ENCODE measurements at places on chromosomes 4 and X.

- H3K4me3 ChIP-seq = no peak overlapping the region
- no peaks in the 10 kb centered on the region for H3K4me1 ChIP-seq
- no peaks in the 10 kb centered on the region for H3K36me3 ChIP-seq
- H3K27ac ChIP-seq = no peak overlapping the region
- DNase-seq = peak; percentile 3
- no peaks in the 10 kb centered on the region for H3K27me3 ChIP-seq
Measured at GRCh38 chrX:113892401-113892800, 691.5 kb upstream of the HTR2C start.

GRCh38 chr4:79823148-79823763 lies 249.8 kb downstream of the ANTXR2 start:
- no peak overlapping the region for H3K27ac ChIP-seq
- no peaks in the 10 kb centered on the region for H3K36me3 ChIP-seq
- no peaks in the 10 kb centered on the region for H3K27me3 ChIP-seq

DNA sequence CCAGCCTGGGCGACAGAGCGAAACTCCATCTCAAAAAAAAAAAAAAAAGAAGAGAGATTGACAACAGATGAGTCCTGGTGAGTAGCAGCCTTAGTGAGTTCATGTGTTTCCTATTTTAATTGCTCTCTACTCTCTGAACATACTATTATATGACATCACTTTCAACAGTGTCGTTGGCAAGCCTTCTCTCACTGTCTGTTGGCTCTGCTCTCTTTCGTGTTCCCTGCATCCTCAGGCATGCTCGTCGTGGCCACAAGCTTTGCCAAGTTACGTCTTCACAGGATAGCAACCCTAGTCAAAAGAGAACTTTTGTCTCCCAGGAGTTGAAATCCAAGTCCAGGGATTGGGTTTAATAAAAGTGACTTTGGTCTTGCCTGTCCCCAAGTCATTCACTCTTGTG lies 117.1 kb upstream of the EGFL6 start:
- no peaks in the 10 kb centered on the region for H3K27me3 ChIP-seq
- no peak overlapping the region for H3K27ac ChIP-seq
- no peaks in the 10 kb centered on the region for H3K36me3 ChIP-seq
- no peaks in the 10 kb centered on the region for H3K4me1 ChIP-seq
- no peak overlapping the region for H3K4me3 ChIP-seq

DNA sequence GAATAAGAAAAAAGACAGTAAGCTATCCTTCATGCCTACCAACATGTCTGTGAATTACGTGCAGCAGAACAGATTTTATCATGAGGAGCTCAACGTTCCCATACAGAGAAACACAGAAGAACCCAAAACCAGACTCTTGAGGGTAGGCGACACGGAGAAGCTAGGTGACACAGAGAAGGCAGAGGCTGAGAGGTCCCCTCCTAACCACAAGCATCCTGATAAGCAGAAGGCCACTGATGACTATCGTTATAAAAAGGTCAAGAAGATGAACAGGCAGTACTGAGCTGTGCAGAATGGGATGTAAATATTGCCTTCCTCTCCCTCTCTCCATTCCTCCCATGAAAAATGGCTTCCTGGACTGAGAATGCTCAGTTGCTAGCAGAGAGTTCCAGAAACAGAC lies 350.2 kb upstream of the BOD1L1 start:
- H3K4me1 ChIP-seq = no peaks in the 10 kb centered on the region
- H3K4me3 ChIP-seq = no peak overlapping the region
- no peaks in the 10 kb centered on the region for H3K36me3 ChIP-seq
- DNase-seq = no peak
- H3K27me3 ChIP-seq = no peaks in the 10 kb centered on the region
- no peak overlapping the region for H3K27ac ChIP-seq

DNA sequence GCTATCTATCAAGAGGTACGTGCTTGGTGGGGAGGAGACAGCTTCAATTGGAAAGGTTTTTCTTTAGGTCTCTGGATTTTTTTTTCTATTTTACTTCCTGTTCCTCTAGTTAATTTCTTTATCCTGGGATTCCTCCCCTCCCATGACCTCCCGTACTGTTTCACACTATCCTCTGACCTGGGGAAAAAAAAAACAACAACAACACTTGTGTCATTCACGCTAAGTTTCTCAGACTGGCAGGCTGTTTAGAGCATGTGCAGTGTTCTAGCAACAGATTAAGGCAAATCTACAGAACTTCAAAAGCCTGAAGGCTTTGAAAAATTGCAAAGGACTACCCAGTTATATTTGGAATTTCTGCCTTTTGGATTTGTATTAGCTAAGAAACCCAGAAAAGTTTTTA lies 358.4 kb downstream of the ARHGAP24 start:
- H3K4me1 ChIP-seq = peaks cover 11% of the 10 kb centered on the region
- H3K27ac ChIP-seq = peak overlapping the region; percentile 29
- H3K27me3 ChIP-seq = no peaks in the 10 kb centered on the region

- H3K27me3 ChIP-seq = no peaks in the 10 kb centered on the region
- no peaks in the 10 kb centered on the region for H3K36me3 ChIP-seq
- no peak overlapping the region for H3K4me3 ChIP-seq
- no peak for DNase-seq
- H3K27ac ChIP-seq = no peak overlapping the region
Measured at GRCh38 chr4:136650541-136651277, 881.6 kb downstream of the PCDH18 start.

GRCh38 chr4:80713409-80713808 lies 317.1 kb upstream of the BMP3 start:
- DNase-seq = no peak
- H3K27me3 ChIP-seq = no peaks in the 10 kb centered on the region
- H3K4me3 ChIP-seq = no peak overlapping the region
- H3K4me1 ChIP-seq = no peaks in the 10 kb centered on the region
- no peaks in the 10 kb centered on the region for H3K36me3 ChIP-seq
- H3K27ac ChIP-seq = no peak overlapping the region

DNA sequence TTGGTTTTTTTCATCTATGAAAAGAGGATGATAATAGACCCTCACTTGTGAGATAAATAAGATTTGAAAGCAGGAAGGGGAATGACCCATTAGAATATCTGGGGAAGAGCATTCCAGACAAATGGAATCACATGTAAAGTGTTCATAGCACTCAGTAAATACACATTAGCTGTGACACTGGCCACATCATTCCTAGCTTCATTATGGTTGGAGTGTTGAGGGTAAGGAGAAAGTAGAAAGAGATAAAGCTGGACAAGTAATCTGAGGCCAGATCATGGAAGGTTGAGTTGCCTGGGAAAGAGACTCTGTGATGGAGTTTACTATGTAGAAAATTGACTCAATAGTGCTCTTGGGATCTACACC lies 6.9 kb upstream of the PGRMC1 start:
- H3K4me3 ChIP-seq = no peak overlapping the region
- no peaks in the 10 kb centered on the region for H3K27me3 ChIP-seq
- no peak overlapping the region for H3K27ac ChIP-seq

- H3K4me1 ChIP-seq = no peaks in the 10 kb centered on the region
- H3K36me3 ChIP-seq = peaks cover 11% of the 10 kb centered on the region
- H3K27ac ChIP-seq = no peak overlapping the region
- H3K27me3 ChIP-seq = no peaks in the 10 kb centered on the region
- no peak overlapping the region for H3K4me3 ChIP-seq
Measured at GRCh38 chr4:95165926-95166524, 382.7 kb downstream of the UNC5C start.

DNA sequence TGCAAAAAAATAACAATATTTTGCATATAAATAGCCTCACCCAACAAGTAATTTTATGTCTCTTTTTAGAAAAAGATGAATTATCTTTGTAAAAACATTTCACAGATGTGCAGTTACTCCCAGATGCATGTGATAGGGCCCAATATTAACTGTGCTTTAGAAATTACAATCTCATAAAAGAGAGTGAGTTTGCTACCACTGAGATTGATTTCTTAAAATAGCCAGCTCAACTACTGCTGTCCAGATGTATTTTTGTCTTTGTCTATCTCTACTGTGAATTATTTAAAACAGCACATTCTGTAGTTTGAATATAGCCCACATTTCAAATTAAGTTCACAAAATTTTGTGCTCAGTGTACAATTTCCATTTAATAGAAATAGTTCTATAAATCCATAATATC lies 177.0 kb upstream of the TTC29 start:
- no peaks in the 10 kb centered on the region for H3K36me3 ChIP-seq
- H3K4me1 ChIP-seq = peaks cover 13% of the 10 kb centered on the region
- no peaks in the 10 kb centered on the region for H3K27me3 ChIP-seq
- no peak for DNase-seq

DNA sequence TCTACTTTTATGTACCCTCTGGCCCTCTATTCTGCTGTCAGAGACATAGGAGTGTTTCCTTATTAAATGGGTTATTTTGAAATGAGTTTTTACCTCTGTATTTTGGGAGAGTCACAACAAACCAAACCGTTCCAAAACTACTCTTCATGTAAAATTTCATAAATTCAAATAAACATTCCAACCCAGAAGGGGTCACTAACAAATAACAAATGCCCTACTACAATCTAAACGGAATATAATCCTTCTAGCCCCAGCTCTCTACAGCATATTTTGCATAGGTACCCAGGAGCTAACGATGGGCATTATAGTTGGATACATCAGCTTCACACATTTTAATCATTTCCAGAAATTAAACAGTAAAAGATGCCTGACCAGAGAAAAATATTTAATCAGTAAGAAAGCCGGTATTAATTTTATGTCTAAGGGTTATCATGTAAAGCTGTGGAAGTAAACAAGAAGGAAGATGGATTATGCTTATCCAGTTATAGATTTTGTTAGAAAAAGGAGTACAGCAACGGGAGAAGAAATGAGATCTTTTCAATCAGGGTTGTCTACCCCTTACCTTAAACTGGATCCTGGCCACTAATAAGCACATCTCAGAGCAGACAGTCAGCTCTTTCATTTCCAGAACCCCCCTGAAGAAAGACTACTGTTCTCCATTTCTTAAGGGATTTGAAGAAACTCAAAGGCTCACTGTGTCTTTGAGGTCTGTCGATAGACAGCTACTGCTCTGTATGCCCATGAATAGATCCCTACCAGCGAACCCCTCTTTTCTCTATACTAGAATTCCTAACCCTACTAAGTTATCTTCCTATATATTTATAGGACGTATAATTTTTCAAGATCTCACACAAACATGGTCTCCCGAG lies 1.2 kb downstream of the UGDH start:
- no peaks in the 10 kb centered on the region for H3K36me3 ChIP-seq
- H3K4me1 ChIP-seq = no peaks in the 10 kb centered on the region
- H3K4me3 ChIP-seq = peak overlapping the region; percentile 73
- H3K27me3 ChIP-seq = no peaks in the 10 kb centered on the region
- H3K27ac ChIP-seq = peak overlapping the region; percentile 96
- peak; percentile 6 for DNase-seq

All from cardiac muscle cell (in vitro differentiated cells and primary cell).